ENCODE measurements at places on chromosomes 7 and 10.

DNA sequence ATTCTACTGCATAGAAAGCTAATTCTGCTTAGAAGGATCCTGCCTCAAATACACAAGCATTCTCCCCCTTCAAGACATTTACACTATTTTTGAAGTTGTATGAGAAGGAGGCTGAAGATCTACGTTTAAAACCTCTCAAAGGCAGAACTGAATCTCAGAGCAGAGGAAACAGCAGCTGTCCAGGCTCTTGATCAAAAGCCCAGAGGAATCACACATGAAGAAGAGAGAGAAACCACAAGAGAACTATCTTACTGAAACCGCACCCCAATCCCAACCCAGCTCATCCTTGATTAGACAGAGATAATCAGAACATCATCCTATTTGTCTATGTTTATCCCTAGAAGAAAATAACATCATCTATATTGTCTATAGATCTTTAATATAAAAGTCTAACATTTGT, 2.2 kb upstream of the DNAJC1 start:
- DNase-seq: no peak

- DNase-seq: peak; percentile 54
These were observed 45.5 kb upstream of the CYTH3 start for GRCh38 chr7:6317797-6318438.

- DNase-seq: no peak
These were observed 230.5 kb upstream of the AUTS2 start for GRCh38 chr7:69367780-69368179.

- no peak for DNase-seq
These were observed 131.1 kb downstream of the DIP2C start for GRCh38 chr10:558364-558763.

- no peak for DNase-seq
These were observed 26.7 kb downstream of the YWHAG start for GRCh38 chr7:76332078-76332477.

- peak; percentile 59 for DNase-seq
These were observed 199.2 kb downstream of the DIP2C start for GRCh38 chr10:490256-490655.

DNA sequence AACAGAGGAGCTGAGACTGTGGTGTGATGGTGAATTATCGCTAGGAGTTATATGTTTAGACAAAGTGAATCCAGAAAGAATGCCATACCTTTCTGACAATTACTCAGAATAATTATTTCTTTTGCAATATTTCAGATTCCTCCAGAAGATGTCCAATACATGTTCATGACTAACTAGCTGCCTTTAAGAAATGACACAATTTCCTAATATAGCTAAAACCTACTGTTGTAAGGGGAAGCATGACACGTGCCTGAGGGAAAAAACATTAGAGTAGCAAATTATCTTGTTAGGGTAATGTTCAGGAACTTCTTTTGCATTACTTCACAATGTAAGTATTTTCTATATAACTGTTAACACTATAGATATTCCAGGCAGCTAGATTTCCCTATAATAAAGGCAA, 150.3 kb downstream of the COL28A1 start:
- DNase-seq: no peak

DNA sequence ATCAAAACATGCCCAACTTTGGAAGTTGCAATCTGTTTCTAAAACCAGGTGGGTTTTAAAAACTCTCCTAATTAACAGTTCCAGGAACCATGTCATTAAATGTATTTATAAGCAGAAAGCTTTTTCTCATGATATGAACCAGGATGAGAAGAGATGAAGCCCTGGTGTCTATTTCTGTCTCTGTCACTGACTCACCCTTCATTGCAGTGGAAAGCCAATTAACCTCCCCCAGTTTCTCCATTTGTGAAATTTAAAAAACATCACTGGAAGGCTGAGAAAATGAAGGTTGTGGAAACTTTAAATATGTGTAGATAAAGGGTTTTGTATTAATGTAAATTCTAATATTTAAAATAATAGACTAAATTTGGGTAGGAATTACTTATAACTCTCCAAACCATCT, 1088.0 kb downstream of the SORCS1 start:
- no peak for DNase-seq

GRCh38 chr10:13615650-13616300, 29.0 kb downstream of the PRPF18 start:
- DNase-seq: no peak

DNA sequence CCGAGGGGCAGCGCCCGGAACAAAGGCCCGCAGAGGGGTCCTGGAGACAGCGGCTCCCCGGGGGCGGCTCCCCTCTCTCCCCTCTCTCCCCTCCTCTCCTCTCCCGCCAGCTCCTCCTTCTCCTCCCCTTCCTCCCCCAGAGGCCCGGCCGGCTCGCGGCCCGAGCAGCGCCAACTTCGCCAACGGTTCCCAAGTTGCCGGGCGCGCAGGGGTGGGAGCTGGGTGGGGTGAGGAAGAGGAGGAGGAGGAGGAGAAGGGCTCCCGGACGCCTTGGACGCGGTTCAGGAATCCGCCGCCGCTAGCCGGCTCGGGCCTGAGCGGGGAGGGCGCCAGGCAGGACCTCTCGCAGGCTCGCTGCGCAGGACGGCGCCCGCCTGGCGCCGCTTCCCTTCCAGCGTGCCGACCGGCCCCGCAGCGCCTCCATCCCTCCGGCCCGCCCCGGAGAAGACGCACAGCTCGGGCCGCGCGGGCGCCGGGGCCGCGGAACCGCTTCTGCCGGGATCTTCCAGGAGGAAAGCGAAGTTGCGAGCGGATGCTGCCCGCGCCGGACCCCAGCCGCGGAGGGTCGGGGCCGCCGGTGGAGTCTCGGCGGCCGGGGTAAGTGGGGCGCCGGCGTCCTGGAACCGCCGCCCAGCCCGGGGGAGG, at the start of gene CHST3:
CHST3 (plus strand) TSS at position 298 of the 645 bp plus-strand sequence. CDS start 41,448 bp downstream, outside the sequence.
- peak; percentile 62 for DNase-seq

- DNase-seq: no peak
These were observed 132.4 kb downstream of the GRM3 start for GRCh38 chr7:86776136-86776535.

GRCh38 chr10:34655286-34656170, 159.6 kb downstream of the PARD3 start:
- no peak for DNase-seq

- no peak for DNase-seq
These were observed 39.0 kb downstream of the STK17A start for GRCh38 chr7:43621729-43622448.

DNA sequence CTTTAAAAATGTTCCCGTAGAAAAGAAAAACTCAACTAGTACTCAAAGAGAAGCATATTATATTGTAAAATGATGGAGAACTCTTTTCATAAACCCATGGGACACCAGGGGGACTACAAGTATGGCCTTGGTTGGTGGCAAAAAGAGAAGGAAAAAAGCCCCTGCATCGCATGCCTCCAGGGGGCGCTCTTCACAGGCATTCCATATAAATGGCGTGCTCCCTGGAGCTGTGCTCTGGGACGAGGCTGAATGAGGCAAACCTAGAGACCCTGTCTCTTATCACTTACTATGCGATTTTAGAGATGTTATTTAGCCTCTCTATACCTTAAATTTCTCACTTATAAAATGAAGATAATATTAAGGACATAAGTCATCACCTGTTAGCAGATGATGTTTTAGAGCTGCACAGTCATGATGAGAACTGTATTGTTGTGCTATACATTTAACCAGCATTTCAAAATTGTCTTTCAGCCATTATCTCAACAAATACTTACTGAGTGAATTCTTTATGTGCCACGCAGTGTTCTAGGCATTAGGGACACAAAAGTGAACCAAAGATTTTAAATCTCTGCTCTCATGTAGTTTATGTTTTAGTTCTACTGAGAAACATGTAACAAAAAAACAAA, 105.8 kb downstream of the ARHGAP21 start:
- peak; percentile 44 for DNase-seq

- DNase-seq: no peak
These were observed 74.8 kb upstream of the GPR37 start for GRCh38 chr7:124840435-124840834.

Measured in gastrocnemius medialis (tissue), 4 donors.